WTC11 (cell line): ENCODE measurements at places on chromosomes 6 and 20.

- peak; percentile 23 for DNase-seq
- H3K4me3 ChIP-seq = no peak overlapping the region
- H3K4me1 ChIP-seq = peaks cover 5% of the 10 kb centered on the region
- no peaks in the 10 kb centered on the region for H3K36me3 ChIP-seq
- H3K27ac ChIP-seq = no peak overlapping the region
- H3K27me3 ChIP-seq = no peaks in the 10 kb centered on the region
Observed at GRCh38 chr6:130148181-130148580, 74.6 kb downstream of the SAMD3 start.

- H3K4me3 ChIP-seq = no peak overlapping the region
- H3K4me1 ChIP-seq = peaks cover 9% of the 10 kb centered on the region
- DNase-seq = no peak
- no peak overlapping the region for H3K27ac ChIP-seq
Observed at GRCh38 chr20:1871807-1872458, 23.3 kb upstream of the SIRPA start.

DNA sequence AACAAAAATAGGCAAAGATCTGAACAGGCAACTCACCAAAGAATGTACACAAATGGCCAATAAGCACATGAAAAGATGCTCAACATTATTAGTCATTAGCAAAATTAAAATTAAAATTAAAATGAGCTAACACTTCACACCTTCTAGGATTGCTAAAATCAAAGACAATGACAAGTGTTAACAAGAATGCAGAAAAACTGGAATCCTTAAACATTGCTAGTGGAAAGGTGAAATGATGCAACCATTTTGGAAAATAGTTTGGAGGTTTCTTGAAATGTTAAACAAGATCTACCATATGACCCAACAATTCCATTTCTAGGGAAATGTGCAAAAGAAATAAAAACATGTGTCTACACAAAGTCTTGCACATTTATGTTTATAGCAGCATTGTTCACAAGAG lies 75.5 kb upstream of the DST start:
- H3K4me3 ChIP-seq = no peak overlapping the region
- peaks cover 63% of the 10 kb centered on the region for H3K4me1 ChIP-seq
- no peak overlapping the region for H3K27ac ChIP-seq
- H3K27me3 ChIP-seq = no peaks in the 10 kb centered on the region

GRCh38 chr6:111894951-111895350 lies 21.7 kb upstream of the FYN start:
- no peak overlapping the region for H3K4me3 ChIP-seq
- H3K27ac ChIP-seq = no peak overlapping the region
- H3K4me1 ChIP-seq = peaks cover 13% of the 10 kb centered on the region
- no peak for DNase-seq

DNA sequence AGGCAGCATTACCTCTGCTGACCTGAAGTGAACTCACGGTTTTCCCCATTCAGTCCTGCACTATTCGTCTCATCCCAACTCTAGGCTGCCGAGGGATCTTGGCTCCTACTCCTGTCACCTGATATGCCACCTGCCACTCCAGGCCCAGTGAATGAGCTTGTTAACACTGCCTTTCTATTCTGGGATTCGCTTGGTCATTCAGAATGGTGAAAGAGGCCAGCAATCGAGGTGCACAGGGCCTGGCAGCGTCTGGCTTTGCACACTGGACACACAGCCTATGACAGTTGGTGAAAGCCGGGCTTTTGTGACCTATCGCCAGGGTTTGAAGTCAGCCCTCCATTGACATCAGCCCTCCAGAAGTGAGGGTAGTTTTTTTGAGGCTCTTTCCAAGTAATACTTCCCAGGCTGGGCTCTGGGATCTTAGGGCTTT lies 59.3 kb upstream of the MYL9 start:
- H3K4me3 ChIP-seq = no peak overlapping the region
- no peaks in the 10 kb centered on the region for H3K27me3 ChIP-seq
- no peaks in the 10 kb centered on the region for H3K36me3 ChIP-seq
- no peak for DNase-seq
- H3K4me1 ChIP-seq = no peaks in the 10 kb centered on the region

DNA sequence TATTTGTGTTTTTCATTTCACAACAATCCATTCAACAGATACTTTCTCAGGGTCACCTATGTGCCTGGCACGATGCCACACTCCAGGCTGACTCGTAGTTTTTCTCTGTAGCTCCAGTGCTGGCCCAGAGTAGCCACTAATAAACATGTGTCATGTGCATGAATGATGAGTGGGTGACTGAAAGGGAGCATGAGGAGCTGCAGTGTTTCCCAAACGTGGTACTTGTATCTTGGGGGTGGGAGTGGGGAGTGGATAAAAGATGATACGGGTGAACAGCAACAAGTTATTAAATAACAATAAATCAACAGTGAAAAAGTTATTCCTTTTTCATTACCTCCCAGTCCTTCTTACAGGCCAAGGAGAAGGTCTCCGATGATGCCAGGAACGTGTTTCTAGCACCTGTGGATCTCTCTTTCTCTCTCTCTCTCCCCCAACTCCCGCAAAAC lies 17.1 kb downstream of the SRXN1 start:
- no peaks in the 10 kb centered on the region for H3K36me3 ChIP-seq
- no peak overlapping the region for H3K27ac ChIP-seq
- DNase-seq = no peak
- peaks cover 6% of the 10 kb centered on the region; the same call in 1 of the 2 replicates for H3K4me1 ChIP-seq
- H3K27me3 ChIP-seq = no peaks in the 10 kb centered on the region; the same call in 1 of the 2 replicates

DNA sequence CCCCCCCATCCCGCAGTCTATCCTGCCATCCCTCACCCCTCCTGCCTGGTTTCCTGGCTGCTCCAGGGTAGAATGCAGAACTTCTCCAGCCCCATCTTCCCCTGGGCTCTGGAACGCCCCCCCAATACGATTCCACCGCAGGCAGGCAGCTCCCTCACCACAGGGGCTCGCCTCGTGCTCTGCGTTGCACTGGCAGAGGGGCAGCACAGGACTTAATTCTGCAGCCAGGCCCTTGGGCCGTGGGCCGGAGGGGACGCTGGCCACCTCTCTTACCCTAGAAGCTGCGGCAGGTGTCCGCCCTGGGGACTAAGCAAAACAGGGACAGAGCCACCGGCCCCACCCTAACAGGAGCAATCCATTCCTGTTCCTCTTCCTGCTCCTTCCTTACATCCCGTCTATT lies 263.9 kb downstream of the CDH4 start:
- DNase-seq = no peak
- peak overlapping the region; percentile 60 for H3K27ac ChIP-seq
- no peaks in the 10 kb centered on the region; the same call in 1 of the 2 replicates for H3K36me3 ChIP-seq
- peaks cover 9% of the 10 kb centered on the region for H3K27me3 ChIP-seq
- peaks cover 31% of the 10 kb centered on the region for H3K4me1 ChIP-seq
- no peak overlapping the region for H3K4me3 ChIP-seq

DNA sequence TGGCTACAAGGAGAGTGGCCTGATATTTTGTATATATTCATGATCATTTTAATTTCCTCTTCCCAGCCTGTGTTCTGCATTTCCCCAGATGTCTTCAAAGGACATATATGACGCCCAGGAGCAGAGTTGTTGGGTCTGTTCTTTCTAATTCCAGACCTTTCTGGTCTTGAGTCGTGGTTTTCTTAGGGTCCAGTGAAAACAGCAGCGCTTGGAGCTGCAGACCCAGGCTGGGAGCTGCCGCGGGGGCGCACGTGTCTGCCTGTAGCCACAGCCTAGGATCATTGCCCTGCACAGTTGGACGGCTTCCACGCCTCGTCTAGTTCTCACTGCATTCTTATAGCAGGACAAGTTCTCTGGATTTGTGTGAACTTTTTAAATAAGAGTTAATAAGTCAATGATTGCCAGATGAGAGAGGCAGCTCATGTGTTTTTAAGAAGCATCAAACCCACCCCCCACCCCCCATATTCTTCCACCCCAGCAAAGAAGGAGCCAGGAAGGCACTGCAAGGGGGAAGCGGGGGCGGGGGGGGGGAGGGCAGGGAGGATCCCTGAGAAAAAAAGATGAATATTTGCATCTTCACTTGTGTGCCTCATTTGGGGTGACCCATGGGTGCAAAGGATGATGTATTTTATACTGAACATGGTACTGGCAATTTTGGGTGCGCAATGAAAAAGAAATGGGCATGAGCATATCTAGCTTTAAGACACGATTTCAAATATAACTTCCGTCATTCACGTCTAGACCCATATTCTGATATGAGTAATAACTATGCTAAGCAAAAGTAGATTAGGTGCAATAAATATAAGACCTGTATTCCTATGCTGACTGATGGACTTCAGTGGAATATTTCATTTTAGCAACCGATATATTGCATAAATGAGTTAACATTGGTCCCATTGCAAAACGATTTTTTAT lies 160.0 kb downstream of the TBXT start:
- peaks cover 92% of the 10 kb centered on the region for H3K27me3 ChIP-seq
- DNase-seq = no peak
- H3K27ac ChIP-seq = no peak overlapping the region
- peaks cover 29% of the 10 kb centered on the region for H3K4me1 ChIP-seq

DNA sequence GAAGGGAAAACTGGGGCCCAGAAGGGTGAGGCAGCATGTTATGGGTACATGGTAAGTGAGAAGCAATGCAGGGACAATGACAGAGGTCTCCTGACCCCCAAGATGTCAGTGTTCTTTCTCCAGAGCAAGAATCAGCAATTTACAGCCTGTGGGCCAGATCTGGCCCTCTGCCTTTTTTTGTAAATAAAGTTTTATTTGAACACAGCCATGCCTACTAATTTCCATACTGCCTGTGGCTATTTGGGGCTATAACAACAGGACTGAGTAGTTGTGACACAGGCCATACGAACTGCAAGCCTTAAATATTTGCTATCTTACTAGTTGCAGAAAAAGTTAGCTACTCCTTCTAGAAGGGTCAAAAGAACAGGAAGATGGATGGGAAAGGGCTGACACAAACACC lies 52.5 kb downstream of the PTPRT start:
- H3K27me3 ChIP-seq = no peaks in the 10 kb centered on the region
- H3K4me1 ChIP-seq = peaks cover 29% of the 10 kb centered on the region
- no peak overlapping the region for H3K27ac ChIP-seq
- DNase-seq = no peak

DNA sequence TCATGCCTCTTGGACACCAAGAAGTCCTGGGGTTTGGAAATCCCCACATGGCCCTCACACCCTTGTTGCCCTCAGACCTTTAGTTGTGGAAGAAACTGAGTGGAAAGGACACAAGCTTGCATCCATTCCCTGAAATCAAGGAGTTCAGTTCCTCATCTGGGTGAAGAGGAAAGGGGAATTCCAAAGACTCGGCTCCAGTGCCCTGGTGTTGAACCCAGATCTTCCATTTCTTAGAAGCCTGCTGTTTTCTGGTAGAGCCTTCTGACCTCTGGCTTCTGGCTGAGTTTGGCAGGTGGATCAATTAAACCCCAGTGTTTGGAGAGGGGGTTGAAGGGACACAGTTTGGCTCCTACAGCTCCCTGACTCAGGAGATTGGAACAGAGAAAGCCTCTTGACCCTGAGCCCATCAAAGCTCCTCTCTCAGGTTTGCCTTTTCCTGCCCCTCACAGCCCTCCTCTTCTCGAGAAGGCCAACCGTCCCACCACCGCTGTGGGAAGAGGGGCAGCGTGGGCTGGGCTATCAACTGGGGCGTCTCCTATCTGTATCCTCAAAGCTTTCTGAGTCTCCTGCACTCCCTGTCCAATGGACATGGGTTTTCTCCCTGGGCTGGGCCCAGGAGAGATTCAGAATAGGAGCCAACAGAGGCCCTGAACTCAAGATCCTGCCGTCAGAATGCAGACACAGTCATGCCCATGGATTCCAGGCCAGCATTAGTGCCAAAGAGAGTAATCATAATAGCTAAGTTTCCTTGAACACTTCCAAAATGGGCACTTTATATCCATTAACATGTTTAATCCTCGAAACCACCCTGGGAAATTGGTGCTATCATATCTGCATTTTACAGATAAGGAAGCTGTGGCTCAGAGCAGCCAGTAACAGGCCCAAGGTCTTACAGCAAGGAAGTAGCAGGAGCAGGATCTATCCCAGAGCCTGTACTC lies 146.2 kb downstream of the VEGFA start:
- H3K27me3 ChIP-seq = no peaks in the 10 kb centered on the region
- no peaks in the 10 kb centered on the region for H3K36me3 ChIP-seq
- DNase-seq = no peak
- no peak overlapping the region for H3K27ac ChIP-seq

DNA sequence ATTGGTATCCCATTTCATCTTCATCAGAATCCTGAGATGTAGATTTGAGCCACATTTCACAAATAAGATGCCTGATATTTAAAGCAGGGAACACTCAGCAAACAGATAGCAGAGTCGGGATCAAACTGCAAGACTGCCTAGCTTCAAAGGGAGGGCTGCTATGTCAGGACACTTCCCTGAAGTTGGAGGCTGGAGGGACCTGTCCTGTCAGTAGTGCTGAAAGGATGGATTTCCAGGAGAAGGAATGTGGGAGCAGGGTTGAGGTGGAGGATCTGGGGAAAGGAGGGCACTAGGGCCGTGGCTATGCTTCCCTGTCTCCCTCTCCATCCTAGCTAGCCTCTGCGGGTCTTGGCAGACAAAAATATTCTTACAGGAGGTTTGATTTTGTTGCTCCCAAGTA lies 32.2 kb downstream of the COX4I2 start:
- peaks cover 9% of the 10 kb centered on the region for H3K4me1 ChIP-seq
- DNase-seq = no peak
- H3K36me3 ChIP-seq = peaks cover 6% of the 10 kb centered on the region; the same call in 1 of the 2 replicates
- peak overlapping the region; percentile 34 for H3K27ac ChIP-seq
- no peak overlapping the region for H3K4me3 ChIP-seq

DNA sequence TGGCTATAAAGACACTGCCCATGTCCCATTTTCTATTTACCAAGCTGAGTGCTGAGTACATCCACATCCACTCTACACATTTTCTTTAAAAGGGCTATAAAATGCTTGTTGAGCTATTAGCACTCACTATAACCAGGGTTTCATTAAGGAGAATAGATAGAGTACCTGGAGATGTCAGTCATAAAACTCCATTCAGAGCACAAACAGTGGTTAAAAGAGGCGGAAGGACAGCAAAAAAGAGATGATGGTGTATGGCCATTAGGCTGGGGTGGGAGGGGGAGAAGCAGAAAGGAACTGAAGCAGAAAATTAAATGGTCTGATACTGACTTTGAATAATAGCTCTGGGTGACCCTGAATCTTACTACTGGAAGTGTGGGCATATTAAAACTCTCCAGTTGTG lies 609.9 kb upstream of the MAP3K7 start:
- no peaks in the 10 kb centered on the region for H3K4me1 ChIP-seq
- H3K36me3 ChIP-seq = no peaks in the 10 kb centered on the region
- no peak overlapping the region for H3K27ac ChIP-seq
- no peak for DNase-seq
- no peak overlapping the region for H3K4me3 ChIP-seq
